Stimulated activated CD8-positive, alpha-beta memory T cell treated with anti-CD3 and anti-CD28 coated beads, Interleukin-15, amount 100 ng/mL, for 24 hours (primary cell): ENCODE measurements at places on chromosomes 7 and 10.
A peak's percentile ranks its signal among the peaks of the same experiment; 100 is the strongest.

DNA sequence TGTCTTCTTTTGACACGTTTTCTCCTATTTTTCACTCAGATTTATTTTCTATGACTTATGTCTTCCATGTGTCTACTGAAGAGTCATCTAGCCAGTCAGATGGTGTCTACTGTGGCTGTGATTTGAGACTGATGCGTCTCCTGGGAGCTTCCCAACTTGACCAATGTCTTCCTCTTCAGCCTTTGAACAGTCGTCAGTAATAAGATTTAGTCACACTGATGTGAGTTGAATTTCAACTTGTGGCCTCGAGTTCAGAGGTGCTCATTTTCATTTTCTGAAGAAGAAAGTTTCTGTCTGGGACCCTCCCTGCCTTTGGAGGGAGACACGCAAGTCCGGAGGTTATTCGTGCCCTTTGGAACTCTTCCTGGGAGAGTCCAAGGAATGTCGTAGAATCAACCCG is 221.9 kb upstream of the INHBA start:
- no peak for DNase-seq

DNA sequence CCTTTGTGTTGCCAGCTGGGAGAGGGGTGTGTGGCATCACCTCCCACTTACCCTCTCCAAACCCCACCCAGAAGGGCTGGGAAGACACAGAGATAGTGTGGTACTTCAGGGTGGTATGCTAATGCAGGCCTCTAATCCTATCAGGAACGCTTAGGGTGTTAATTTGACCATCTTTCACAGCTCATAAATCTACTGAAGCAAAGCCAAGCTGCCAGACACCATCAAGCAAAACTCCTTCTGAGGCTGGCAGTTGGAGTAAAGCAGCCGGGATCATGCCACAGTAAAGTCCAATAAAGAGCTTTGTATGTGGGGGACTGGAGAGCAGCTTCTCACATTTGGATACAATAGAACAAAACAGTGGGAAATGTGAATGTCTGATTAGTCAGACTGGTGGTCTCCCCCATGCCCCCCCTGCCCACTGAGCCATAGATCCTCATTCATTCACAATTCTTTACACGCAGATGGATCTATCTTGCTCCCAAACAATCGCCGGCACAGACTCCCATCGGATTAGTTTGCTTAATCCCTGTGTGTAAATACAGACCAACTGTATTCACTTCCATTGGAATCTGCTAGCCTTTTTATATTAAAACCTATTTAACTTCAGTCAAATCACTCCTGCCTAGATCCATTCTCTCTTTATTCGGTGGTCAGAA is 29.6 kb downstream of the FGFBP3 start:
- no peak for DNase-seq

GRCh38 chr10:96513698-96514561 is at the start of gene TLL2:
TLL2 (minus strand) TSS chr10:96513926; CDS start chr10:96513685, 241 bp downstream.
- DNase-seq: peak; percentile 16

DNA sequence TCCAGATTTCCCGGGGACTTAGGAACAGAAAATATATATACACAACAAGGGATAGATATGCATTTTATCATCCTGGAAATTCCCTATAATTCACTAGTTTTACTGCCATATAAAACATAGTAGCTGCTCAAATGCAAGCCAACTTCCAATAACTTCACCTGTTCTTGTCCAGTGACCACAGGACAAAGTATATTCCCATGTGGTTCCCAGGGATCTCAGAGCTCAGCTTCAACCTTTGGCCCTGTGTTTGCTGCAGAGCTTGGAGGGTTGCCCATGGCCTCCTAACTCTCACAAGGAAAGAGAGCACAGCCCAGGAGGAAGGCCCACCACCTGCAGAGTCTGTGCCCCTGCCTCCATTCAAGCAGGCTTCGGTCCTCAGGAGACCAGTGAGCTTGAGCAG is 4.5 kb upstream of the DRGX start:
- no peak for DNase-seq

GRCh38 chr10:27687326-27687725 is 58.3 kb downstream of the MKX start:
- DNase-seq: no peak

- no peak for DNase-seq
These were observed 298.1 kb downstream of the BICC1 start for GRCh38 chr10:58810751-58811150.

DNA sequence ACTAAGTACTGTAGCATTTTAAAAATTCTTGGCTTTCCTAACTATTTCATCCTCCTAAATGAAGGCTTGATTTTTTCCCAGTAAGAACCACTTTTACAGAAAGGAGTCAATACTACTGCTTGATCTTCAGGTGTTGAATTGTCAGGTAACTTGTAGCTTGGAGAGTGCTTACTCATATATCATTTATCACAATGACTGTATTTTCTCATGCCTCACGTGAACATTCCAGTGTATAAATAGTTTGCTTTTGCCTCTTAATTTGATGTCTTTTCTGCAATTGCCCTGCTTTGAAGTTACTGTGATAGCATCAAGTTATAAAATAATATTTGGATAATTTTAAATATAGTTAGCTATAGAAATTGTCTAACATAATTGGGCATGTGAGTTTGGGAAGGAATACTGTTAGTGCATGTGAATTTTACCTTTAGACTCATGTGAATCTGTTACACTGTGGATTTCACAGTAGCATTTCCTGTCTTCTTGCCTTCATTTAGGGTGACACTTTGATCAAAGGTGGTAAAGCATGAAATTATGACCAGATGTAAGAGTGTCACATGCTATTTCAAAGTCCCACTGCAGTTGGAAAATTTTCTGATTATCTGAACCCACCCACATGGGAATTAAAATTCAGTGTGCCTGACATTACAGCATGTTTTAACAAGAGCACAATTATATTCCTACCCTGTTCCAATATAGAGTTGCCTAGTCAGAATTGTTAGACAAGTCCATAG is 962.8 kb downstream of the DNAJB9 start:
- DNase-seq: no peak

DNA sequence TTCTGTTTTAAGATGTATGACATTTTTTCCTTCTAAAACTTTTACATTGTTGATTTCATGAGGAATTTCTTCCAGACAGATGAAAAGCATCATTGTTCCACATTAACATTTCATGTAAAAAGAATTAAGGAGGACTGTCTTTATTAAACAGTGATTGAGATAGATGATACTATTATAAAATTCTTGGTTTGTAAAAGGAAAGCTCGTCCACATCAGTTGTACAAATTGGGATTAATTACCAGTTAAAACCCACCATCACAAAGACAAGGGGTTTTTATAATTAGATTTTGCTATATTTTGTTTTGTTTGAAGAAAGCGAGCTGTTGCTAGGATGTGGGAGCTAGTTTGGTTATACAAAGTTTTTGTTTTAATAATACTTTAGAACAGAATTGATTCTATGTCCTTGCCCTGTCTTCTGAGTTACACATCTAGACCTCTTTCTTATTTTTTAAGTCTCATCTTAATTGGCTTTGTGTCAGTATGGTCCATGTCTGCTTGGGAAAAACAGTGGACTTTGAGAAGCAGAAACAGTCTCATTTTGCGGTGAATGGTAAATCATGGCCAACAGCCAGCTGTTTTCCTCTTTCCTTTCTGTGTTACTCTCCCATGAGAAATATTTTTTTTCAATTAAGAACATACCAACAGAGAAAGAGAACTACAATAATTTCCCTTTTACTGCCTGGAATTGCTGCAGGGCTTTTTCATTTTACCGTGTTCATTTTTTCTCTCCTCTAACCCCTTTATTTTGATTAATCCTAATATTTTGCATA is 3.2 kb downstream of the TES start:
- DNase-seq: no peak

GRCh38 chr7:36368496-36368895 is 21.2 kb upstream of the ANLN start:
- DNase-seq: no peak

DNA sequence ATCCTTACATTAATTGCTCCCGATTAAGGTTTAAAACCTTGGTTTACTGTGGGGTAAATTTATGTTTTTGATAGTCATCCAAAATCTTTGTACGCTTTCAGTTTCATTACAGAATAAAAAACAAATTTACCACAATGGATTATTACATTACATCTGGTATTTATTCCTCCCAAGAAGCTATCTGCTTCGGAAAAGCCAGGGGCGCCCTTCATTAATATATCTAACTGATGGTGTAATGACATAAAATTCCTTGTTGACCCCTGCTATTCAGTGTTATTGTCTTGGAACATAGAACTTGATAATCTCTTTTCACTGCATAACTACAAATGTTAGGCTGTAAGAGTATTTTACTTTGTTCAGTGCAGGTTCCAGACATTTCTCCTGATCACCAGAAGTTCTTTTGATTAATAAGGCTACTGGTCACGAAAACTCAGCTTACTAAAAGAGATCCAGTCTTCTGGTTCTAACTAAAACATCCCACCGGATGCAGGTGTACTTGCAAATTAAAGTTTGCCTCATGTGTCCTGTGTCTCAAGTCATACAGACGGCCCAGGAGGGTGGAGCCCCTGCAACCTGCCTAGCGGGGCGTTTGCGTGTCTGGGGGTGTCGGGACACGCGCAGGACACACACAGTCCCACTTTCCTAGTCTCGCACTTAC is 581 bp upstream of the GLCCI1 start:
- no peak for DNase-seq

- DNase-seq: no peak
These were observed 30.6 kb downstream of the SMNDC1 start for GRCh38 chr10:110274072-110274627.

GRCh38 chr10:95295031-95295755 is 4.4 kb upstream of the PDLIM1 start:
- no peak for DNase-seq

DNA sequence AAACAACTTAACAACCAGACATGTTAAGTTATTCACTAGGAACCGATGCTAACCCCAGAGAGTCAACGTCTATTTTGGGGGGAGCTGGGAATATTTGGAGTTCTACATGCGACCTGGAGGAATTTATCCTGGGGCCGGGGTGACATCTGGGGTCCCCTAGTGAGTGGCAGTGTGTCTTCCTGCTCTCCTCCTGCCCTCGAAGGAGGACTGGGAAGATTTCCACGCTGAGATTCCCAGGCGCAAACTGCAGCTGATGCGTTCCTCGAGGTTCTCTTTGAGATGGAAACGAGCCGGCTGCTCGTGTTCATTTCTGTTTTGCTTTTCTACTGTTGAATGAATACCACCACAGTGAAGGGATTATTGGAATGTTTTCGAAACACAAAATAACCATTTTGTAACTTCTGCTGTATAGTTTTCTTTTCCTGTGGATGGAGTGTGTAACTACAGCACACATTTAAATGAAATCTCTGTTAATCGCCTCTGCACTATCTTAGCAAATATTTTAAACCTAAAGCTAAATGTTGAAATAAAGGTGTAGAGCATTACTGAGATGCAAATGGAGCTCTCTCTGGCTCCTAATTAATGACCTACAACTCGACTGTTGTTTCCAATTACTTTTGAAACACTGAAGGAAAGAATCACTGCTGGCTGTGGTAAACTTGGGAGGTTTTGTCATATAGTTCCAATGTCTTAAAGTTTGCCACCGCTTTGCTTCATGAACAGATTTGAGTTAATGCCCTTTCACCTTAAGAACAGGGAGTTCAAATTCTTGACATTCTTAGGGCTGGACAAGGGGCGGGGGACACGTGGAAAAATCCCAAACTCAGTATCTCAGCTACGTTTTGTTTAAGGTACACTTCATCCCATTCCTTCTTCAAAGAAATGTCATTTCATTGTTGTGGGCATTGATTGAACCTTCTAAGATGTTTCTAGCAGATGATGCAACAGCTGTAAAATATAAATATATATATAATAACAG is 21.1 kb downstream of the GATA3 start:
- no peak for DNase-seq

- no peak for DNase-seq
These were observed 38.5 kb downstream of the PYROXD2 start for GRCh38 chr10:98376485-98376884.

DNA sequence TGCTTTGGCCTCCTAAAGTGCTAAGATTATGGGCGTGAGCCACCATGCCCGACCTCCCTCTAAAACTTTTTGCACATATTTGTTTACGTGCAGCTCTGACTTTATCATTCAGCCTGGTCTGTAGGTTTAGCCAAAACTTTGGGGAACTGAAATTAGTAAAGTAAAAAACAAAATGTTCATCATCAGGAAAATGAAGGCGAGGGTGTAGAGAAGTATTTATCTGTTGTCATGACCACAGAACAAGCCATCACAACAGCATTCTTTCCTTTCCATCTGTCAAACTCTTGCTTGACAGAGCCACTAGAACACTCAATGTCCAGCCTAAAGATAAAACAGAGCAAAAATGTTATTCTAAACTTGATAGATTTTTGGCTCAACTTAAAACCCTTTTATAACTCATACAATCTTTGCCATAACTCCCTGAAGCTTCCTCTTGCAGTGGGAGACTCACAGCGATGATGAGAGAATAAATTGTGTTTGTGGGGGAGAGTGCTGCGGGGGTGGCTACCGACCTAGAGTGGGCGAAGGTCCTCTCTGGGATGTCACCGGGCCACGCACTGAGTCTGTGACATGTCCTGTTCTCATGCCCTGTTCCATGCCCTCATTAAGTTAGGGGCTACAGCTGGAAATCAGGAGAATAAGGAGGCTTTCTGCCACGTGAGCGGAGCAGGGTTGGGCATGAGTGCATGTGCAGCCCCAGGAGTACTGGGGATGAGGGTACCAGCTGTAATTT is 58.6 kb upstream of the MKRN1 start:
- no peak for DNase-seq

- DNase-seq: no peak
These were observed 438 bp downstream of the ARID5B start for GRCh38 chr10:61901829-61902444.

DNA sequence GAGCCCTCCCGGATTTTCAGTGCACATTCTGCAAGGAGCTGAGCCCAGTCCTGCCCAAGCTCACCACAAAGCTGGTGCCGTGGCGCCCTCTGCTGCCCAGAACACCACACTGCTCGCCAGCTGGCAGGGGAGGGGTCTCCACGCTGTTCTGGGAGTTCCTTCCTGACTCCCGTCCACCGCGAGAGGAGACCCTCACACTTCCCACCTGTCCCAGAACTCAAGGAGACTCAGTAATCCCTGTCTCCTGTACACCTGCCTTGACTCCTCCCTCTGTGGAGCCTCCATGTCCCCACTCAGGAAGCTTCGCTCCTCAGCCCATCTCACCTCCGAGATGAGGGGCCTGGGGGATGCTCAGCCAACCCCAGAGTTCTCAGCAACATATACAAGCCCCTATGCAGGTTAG is 11.3 kb downstream of the C10orf105 start:
- DNase-seq: no peak

- DNase-seq: no peak
These were observed 147.1 kb downstream of the BUB3 start for GRCh38 chr10:123301077-123301857.

GRCh38 chr10:132637477-132638129 is 100.0 kb downstream of the INPP5A start:
- DNase-seq: no peak

DNA sequence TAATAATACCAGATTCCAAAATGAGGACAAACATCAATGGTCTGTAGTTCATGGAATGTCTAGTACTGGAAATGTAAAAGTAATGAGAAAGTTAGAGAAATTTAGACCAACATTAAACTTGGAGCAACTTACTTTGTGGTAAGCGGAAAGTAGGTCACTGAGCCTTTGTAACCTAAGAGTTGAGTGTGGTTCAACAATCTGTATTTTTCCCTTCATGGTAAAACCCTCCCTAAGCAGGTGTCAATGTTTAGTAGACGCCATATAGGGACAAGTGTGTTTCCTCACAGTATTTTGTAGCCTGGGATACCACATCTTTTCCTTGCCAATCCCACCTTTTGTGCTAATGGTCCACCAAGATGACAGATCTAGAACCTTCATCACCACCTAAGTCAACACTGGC is 67.3 kb upstream of the RSU1 start:
- no peak for DNase-seq

GRCh38 chr7:66016131-66016461 is 34.1 kb upstream of the GUSB start:
- DNase-seq: no peak

GRCh38 chr10:82609845-82610244 is 734.9 kb downstream of the NRG3 start:
- no peak for DNase-seq
